ENCODE measurements at places on chromosomes 2 and 18.

- DNase-seq = no peak
These were observed 185.7 kb downstream of the HAUS1 start for GRCh38 chr18:46289931-46290330.

DNA sequence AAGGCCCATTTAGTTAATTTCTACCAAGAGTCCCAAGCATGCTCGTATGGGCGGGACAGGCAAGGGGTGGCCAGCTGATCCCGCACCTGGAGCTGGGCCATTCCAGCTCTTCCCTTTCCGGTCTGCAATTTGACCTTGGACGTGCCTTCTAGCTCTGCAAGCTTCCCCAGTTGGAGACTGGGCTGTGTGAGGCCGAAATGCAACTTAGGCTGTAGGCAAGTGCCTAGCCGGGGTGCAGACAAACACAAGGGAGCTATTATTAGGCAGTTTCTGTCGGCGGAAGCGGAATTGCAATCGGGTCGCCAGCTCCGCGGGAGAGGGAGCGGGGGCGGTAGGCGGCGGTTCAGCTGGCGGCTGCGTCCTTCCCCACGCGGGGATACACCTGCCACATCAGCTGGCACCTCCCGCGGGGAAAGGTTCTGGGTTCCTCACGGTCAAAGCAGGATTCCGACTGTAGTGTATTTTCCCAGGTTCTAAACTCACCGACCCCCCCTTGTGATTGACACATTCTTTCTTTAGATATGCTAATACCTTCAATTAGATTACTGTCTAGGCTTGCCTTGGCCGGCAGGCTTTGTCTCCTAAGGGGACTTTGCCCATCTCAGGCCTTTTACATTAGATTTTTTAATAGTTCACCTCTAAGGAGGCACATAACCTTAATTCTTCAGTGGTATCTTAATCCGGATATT, 17.1 kb upstream of the ZNF532 start:
- no peak for DNase-seq

DNA sequence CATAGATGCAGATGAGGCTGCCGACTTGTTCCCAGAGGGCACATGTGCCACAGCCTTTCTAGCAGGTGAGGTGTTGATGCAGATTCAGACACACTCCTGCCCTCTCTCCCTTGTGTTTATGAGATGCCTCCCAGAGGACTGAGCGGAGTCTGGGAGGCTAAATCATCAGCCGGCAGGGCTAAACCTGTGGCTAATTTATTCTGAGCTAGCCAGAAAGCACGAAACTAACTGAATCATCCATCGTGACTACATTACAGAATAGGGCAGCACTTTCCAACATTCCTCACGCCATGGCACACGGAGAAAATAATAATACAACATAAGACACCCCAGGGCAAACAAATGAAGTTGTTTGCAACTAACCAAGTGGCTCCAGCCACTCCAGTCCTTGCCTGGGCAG, 101.7 kb upstream of the FZD7 start:
- DNase-seq = no peak

- DNase-seq = no peak
These were observed 58.5 kb downstream of the E2F6 start for GRCh38 chr2:11407413-11407812.

DNA sequence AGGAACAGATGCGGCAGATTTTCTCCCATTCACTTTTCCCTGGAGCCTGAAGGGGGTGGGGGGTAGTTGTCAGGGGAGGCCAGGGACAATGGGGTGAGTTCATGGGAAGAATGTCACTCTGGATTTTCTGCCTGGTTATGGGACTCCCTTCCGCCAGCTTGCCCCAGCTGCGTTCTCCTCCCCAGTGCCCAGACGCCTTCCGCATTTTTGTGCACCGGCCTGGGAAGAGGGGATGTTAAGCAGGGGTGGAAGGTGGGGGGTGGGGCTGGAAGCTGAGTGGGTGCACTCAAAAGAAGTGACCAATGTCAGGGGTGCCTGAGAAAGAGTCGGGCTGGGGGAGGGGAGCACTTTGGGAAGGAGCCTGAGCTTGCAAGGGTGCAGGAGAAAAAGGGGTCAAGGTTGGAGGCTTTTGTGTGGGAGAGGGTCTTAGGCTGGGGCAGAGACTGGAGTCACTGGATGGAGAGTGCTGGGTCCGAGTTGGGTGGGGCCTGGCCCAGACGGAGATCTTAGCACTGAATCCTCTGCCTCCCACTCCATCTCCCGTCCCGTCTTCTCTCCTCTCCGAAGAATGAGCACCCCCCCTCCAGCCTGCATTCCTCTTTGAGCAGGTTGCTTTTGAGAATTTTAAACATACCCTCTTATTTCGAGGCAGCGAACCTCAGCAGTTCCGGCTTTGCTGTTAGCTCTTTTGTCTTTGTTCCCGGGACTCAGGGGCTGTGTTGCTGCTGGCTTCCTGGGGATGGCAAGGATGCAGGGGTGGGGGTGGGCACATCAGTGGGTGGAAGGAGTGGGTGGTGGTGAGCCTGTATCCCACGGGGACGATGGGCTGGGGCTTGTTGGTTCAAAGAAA, 2.7 kb downstream of the IGFBP2 start:
- no peak for DNase-seq

GRCh38 chr2:118668431-118669424, 178.7 kb downstream of the EN1 start:
- DNase-seq = no peak

GRCh38 chr2:100820273-100820522, 259 bp downstream of the NPAS2 start:
- DNase-seq = no peak

DNA sequence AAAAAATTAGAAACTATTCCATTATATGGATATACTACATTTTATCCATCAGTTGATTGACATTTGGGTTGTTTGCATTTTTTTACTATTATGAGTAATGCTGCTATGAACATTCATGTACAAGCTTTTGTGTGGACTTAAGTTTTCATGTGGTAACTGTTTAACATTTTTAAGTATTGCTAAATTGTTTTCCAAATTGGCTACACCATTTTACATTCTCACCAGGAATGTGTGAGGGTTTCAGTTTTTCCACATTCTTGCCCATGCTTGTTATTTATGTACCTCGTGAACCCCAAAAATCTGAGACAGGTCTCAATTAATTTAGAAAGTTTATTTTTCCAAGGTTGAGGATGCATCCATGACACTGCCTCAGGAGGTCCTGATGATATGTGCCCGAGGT, 3.1 kb upstream of the TXNL4A start:
- no peak for DNase-seq

DNA sequence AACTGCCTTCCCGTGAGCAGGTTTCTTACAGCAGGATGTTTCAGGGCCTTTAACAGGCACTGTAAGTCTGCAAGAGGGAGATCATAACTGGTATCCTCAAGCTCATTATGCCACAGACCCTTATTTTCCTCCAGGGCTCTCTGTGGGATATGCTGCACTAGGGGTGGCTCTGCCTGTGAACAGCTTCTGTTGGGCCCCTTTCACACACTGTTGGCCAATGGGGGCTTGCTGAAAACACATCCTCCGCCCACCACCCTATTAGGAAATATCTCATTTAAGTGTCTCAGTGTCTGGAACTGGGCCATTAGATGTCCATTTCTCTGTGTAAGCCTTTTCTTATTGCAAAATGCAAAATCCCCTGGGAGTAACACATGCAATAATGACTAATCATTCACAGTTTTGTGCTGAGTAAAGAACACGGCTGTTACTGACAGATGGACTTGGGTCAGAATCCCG, 414.3 kb upstream of the HS6ST1 start:
- no peak for DNase-seq

DNA sequence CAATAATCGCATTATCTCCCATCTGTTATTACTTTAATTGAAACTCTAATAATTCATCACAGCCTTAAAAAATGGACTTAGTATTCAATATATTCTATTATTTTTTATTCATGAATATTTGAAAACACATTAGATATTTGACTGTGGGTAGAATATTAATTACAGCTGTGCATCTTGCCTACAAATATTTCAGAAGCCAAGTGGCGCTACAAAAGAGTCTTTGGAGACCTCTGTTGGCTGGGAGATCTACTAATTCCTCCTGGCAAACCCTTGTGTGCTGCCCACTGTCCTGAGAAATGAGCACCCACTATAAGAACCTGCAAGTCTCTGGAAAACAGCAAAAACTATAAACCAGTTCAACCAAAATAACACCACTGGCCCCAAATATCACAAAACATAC, 54.5 kb downstream of the PRELID3A start:
- DNase-seq = no peak

- no peak for DNase-seq
These were observed 37.9 kb upstream of the PPP1CB start for GRCh38 chr2:28713577-28714298.

GRCh38 chr2:235639885-235640284, 146.0 kb downstream of the AGAP1 start:
- DNase-seq = peak; percentile 17

GRCh38 chr2:52107124-52107523, 1075.2 kb upstream of the NRXN1 start:
- no peak for DNase-seq

DNA sequence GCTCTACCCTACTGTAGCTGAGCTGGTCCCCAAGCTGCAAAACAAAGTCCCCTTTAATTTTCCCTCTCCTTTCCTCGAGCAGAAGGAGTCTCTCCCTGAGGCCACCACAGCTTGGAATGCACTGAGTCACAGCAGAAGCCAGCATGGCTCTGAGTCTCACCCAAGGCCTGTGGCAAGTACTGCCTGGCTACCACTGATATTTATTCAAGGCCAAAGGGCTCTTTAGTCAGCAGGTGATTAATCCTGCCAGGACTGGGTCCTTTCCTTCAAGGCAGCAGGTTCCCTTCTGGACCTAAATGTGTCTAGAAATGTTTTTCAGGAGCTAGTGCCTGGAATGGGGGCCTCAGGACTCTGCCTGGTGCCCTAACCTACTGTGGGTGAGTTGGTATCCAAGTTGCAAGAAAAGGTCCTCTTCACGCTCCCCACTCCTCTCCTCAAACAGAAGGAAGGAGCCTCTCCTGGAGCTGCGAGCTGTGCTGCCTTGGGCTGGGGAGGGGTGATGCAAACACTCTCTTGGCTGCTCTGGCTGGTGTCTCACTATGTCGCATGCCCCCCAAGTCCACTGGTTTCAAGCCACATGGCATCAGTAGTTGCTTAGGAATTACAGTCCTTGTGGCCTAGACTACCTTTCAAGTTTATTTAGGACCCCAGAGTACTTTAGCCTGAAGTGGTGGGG, 53.4 kb downstream of the CD28 start:
- no peak for DNase-seq

DNA sequence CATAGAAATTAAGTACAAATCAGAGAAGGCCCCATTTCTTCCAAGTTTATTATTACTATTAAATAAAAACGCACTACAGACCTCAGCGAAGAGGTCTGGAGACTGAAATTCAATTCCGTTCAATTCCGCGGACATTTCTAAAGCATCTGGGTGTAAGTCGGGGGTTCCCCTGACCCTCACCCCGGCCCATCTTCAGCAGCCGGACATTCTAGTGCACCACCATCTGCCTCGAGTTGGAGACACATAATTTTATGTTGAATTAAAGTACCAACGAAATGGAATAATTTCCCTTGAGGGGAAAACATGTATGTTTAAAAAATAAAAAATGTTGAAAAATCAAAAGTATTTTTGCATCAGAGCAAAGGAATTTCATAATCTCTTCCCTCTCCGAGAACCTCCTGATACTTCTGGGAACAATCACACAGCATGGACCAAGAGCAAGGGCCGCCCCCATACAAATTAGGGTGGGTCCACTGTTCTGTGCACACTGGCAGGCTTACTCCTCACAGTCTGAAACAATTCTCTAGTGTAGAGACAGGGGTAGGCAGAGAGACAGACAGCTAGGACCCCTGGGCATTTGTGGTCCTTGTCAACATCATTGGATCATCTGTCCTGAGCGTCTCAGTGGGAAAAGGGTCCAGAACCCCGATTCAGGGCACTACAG, 29.3 kb downstream of the MBP start:
- DNase-seq = no peak

GRCh38 chr2:222242532-222242931, 56.3 kb downstream of the PAX3 start:
- no peak for DNase-seq

DNA sequence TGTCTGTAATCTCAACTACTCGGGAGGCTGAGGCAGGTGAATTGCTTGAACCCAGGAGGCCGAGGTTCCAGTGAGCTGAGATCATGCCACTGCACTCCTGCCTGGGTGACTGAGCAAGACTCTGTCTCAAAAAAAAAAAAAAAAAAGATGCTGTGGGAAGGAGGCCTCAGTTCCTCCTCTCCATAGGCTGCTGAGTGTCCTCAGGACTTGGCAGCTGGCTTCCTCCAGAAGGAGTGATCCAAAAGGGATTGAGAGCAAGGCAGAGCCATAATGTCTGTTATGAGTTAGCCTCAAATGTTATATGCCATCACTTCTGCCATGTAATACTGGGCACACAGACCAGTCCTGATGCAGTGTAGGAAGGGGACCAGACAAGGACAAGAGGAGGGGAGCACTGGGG, 6.6 kb upstream of the NPC1 start:
- DNase-seq = no peak

GRCh38 chr2:64467096-64467843, 13.3 kb downstream of the LGALSL start:
- DNase-seq = no peak

DNA sequence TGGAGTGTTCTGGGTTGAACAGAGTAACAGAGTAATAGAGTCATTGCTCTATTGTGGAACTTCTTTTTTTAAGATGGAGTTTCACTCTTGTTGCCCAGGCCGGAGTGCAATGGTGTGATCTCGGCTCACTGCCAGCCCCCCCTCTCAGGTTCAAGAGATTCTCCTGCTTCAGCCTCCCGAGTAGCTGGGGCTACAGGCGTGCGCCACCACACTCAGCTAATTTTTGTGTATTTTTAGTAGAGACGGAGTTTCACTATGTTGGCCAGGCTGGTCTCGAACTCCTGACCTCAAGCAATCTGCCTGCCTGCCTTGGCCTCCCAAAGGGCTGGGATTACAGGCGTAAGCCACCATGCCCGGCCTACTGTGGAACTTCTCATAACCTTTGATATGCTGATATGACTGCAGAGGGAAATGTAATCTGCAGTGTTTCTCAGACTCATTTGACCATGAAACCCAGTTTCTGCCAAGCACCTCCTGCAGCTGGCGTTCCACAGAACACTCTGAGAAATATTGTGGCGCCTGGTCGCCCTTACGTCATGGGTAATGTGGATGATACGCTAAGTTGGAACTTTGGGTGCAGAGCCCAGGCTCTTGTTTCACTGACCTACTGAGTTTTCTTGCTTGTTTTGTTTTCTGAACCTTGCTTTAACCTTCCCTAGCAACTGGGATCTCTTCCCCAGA, 213.8 kb downstream of the BCL2 start:
- DNase-seq = no peak

- DNase-seq = no peak
These were observed 111.4 kb downstream of the SLC39A10 start for GRCh38 chr2:195768431-195768830.

- DNase-seq = no peak
These were observed 7.0 kb upstream of the BMP10 start for GRCh38 chr2:68878071-68878711.

GRCh38 chr2:175430236-175430635, 248.7 kb upstream of the ATP5MC3 start:
- no peak for DNase-seq

DNA sequence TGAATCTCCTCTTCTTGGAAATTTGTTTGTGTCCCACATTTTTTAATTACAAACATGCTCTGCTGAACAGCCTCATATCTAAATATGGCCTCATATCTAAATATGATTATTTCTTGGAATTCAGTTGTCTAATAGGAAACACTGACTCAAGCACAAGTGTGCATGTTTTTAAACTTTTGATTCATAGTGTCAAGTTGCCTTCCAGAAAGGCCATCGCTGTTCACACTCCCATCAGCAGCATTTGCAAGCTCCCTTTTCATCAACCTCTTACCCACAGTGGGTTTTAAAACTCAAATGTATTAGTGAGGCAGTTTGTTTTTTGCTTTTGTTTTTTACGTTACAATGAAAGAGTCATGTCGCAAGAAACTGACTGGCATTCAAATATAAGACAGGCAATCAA, 65.2 kb upstream of the SMAD2 start:
- no peak for DNase-seq

Data from CD4-positive, alpha-beta T cell (primary cell).